Activated CD4-positive, alpha-beta T cell treated with anti-CD3 and anti-CD28 coated beads, Interleukin-2, amount 50 U/mL, for 4 hours (primary cell): ENCODE measurements at places on chromosomes 3 and 15.

- DNase-seq = no peak
These were observed 343.0 kb downstream of the ROBO1 start for GRCh38 chr3:79424811-79425210.

DNA sequence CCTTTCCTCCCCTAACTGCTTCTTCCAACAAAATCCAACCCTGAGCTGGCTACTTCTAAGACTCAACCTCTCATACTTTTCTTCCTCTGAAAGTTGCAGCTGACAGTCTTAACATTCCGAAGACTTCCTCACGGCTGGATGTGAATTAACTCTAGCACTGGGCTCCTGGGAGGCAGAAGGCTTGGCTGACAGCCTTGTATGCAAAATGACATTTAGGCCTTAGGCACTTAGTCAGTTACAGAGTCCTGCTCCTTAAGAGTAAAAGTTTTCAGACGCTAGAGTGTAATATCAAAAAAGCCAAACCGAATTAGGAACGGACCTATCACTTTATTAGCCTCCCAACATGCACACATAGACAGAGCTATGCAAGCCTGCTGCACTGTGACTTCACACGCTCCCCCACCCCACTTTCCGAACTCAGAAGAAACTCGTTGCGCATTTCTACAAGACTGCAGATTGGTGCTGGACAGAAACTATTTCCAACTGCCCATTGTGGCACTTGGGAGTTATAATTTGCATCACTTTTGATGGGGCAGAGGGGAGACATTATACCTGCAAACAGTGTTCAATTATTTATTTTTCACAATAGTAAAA lies 15.5 kb upstream of the ANXA2 start:
- DNase-seq = no peak

DNA sequence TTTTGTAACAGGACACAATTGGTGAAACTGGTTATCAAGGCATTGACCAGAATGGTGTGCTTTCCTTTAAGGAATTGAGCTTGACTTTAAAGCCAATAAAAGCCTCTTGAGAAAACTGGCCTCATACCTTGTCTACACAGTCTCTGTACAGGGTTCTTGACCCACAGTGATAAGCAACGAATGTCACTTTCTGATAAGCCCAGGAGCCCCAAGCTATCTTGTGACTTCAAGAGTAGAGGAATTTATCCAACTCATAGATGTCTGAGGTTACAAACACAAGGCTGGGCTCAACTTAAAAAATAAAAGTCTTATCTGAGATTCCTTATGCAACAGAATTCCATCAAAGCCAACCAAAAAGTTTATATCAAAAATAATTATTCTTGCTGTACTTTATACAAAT lies 212.1 kb downstream of the GBE1 start:
- no peak for DNase-seq

DNA sequence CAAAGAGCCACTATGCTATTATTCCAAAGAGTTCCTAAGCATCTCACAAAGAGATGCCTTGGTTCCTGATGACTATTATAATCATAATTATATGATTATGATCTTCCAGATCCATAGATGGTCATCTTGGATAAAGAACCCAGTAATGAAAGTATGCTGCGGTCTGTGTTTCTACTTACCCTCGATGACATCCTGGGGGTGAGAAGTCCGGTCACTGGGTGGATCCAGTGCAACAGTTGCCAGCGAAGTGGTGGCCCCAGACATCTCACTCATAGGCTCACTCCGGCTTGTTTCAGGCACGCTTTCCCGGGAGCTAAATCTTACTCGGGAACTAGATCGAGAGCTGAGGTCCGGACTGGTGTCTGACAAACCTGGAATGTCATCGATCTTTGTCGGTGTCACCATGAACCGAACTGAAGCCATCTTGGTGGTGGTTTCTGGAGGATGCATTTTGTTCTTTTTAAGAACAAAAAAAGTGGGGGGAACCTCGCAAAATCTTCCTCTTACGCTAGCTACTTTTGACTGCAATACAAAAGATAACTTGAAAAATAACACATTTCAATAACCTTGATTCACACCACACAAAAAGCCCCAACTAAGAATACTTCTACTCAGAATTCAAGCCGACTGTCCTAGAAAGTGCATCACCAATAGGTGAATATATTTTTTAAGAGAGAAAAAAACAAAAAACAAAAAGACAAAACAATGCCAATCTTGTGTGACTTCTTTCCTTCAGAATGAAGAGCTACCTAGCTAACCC lies 1.2 kb downstream of the SLC12A6 start:
- no peak for DNase-seq
